ENCODE measurements at places on chromosomes 13 and 19.
A peak's percentile ranks its signal among the peaks of the same experiment; 100 is the strongest.

- H3K4me1 ChIP-seq, result peaks cover 42% of the 10 kb centered on the region
- peak overlapping the region; percentile 95 for H3K4me3 ChIP-seq
- peak overlapping the region; percentile 97 for H3K27ac ChIP-seq
- no peaks in the 10 kb centered on the region for H3K27me3 ChIP-seq
- peaks cover 2% of the 10 kb centered on the region for H3K36me3 ChIP-seq
These were observed 734 bp upstream of the TRMT1 start for GRCh38 chr19:13117176-13117771.

DNA sequence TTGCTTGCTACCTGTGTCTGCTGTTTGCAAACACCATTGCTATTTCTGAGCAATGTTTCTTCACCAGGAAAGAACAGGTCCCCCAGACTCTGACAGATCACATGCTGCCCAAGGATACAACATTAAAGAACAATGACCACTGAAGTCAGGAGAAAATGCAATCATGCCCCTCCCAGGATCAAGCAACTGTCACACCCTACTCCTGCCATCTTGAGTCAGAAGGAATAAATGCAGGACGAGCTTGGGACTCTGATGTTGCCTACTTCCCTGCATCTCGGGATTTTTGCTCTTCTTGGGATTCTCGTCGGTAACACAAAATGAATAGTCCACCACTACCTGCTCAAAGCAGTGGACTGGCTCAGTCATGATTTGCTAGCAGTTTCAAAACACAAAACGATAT lies 490.6 kb downstream of the COG6 start:
- no peaks in the 10 kb centered on the region for H3K36me3 ChIP-seq
- H3K27me3 ChIP-seq, result peaks cover 17% of the 10 kb centered on the region
- H3K4me1 ChIP-seq, result peaks cover 38% of the 10 kb centered on the region
- no peak overlapping the region for H3K27ac ChIP-seq

GRCh38 chr13:101209206-101209893 lies 207.0 kb downstream of the NALCN start:
- DNase-seq, result no peak
- H3K27me3 ChIP-seq, result no peaks in the 10 kb centered on the region
- no peak overlapping the region for H3K27ac ChIP-seq
- H3K36me3 ChIP-seq, result no peaks in the 10 kb centered on the region
- H3K4me3 ChIP-seq, result no peak overlapping the region

DNA sequence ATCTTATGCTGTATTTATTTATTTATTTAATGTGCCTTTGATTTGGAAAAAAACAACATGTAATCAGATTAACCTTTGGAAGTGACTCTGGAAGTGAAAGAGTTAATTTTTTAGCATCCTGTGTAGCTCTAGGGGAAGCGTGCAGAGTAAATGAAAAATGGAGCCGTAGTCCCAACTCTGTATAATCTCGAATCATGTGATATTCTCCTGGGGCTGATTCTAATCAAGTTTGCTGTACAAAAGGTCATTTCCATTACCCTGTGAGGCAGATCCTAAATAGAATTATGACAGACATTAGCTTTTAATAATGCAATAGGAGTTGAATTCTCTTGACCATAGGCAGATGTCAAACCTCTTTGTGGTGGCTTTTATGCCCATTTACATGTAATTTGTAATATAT lies 238.6 kb upstream of the CSNK1A1L start:
- no peak for DNase-seq
- H3K27me3 ChIP-seq, result no peaks in the 10 kb centered on the region
- peak overlapping the region; percentile 1 for H3K27ac ChIP-seq
- no peak overlapping the region for H3K4me3 ChIP-seq
- peaks cover 49% of the 10 kb centered on the region for H3K4me1 ChIP-seq
- peaks cover 5% of the 10 kb centered on the region for H3K36me3 ChIP-seq

Data from mesothelial cell of epicardium (in vitro differentiated cells).